Fibroblast of upper back skin (primary cell): ENCODE measurements at places on chromosomes 4 and X.

DNA sequence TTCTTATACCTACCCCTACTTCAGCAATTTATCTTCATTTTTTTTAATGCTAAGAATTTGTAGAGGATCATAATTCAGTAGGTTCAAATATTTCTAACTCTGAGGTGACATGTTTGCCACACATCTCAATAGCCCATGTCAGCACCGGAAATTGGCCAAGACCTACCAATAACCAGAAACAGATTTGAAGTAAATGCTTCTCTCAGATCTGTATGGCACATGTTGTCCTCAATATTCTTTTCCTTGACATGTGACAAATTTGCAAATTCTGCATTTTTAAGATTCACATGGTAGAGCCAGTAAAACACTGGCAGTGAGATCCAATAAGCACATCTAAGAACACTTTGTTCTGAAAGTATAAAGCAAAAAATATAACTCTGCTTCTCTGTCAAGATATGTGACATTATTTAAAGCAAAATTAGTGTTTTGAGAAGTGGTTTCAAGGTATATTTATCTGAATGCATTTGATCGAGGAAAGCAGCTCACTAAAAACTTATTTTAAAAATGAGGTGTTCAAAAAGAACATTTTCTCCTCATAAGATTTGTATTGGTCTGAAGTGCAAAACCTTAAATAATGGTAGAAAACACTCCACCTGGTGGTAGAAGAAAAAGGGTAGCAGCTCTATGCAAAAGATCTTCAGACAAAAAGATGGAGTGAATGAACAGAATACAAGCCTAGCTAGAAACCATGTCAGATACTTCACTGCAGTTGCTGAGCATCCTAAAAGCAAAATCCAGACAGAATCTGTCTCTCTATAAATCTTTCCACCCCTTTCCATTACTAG is 513.8 kb upstream of the FAM241A start:
- peak; percentile 48 for DNase-seq

DNA sequence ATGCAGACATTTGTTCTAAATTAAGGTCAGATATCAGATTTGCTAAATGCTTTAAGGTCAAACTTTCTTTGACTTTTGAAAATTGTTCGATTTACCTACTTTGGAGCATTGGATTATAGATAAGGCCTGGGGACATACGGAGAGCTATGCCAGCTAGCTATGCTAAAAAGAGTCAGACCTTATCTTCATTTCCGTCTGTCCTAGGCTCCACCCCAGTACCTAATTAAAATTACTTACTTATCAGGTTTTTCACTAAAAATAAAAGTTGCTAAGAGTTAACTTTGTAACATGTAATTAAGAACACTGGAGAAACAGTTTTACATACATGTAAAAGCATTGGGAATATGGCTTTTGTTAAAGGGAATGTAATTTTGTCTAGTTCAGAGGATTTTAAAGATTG is 7.1 kb upstream of the TMEM35A start:
- DNase-seq: no peak

DNA sequence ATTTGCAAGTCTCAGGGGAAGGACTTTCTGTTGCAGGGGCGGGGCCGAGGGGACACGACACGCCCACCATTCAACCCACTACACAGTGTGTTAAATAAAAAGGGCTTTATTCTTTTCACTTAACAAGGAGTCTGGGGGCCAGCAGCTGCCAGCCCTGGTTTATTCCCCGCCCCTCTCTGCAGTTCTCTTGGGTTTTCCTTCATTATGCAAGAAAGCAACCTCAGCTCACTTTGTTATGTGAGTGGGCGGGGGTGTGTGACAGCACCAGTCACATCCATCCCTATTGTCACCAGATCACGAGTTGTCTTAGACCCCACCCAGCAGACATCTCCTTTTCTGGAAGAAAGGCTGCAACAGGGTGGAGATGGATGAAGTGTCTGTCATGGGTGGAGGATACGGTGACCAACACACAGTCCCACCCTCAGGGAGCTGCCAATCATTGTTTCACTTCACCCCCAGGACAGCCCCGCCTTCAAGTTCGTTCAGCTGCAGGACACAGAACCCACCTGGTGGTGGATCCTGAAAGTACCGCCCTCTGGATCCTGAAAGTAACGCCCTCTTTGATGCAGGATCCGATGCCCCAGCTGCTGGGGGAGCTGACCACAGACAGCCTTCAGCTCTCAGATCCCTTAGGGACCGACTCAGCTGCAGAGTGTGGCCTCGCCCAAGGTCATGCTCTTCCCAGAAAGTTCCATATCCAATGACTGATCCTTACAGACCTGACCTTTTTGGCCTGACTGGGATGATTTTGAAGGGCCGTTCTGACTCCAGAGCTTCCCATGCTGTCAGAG is 79.6 kb downstream of the SMIM20 start:
- DNase-seq: peak; percentile 37

DNA sequence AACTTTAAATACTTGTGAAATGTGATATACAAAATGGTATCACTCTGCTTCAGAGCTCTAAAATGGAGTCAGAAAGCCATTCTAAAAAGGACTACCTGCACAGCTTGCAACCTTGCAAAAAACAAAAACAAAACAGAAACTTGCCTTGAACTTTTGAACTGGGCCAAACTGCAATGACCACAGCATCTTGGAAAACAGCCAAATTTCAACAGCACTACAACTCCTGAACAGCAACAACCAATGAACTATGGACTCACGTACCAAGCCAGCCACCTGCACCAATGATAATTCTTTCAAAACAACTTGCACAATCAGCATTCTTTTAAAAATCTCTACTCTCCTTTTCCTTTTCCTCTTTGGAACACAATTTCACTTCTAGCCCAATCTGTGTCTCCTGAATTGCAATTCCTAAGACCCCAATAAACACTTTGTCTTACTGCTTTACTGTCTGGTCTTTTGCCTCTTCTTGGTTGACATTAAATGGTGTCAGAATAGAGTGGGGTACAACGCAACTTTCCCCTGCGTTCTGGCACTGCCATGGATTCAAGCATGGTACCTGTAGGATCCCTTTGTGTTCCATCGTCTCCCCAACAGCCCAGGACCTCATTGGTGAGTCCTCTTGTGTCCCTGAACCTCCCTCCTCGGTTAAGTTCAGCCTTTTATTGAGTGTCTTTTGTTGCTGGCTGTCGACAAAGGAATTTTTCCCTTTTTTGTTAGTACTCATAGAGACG is 35.7 kb upstream of the FMR1 start:
- DNase-seq: no peak
